ENCODE measurements at places on chromosomes 6 and 20. TPM values are rescaled to one million over a fixed set of nuclear protein-coding genes. Genes with fewer than 3 reads are reported as not detected.

Gene OTOR
- not detected for total RNA-seq

Gene KCNB1
- total RNA-seq, result 0.41 TPM

Gene PCSK2
- total RNA-seq, result not detected

Gene PREX1
- total RNA-seq, result 3.5 TPM

Gene HINT3
- 30.6 TPM for total RNA-seq

Gene CST7
- total RNA-seq, result not detected

Gene ERVFRD-1
- total RNA-seq, result not detected

Gene DEFB115
- not detected for total RNA-seq

Gene SIRPD
- not detected for total RNA-seq

Gene PRDM1
- 1.4 TPM for total RNA-seq

Gene TCF21
- 5.0 TPM for total RNA-seq

Gene SLC22A1
- 0.09 TPM for total RNA-seq

Gene BCKDHB
- 20.3 TPM for total RNA-seq

Gene RGS17
- total RNA-seq, result 7.8 TPM

Gene ZSCAN23
- total RNA-seq, result 12.0 TPM

Gene MRPL18
- total RNA-seq, result 70.6 TPM

Gene CCN6
- total RNA-seq, result not detected

Gene OR2J3
- total RNA-seq, result not detected

Gene TINAG
- total RNA-seq, result not detected

Gene ADGB
- not detected for total RNA-seq

Gene PARD6B
- 1.4 TPM for total RNA-seq

Gene ITPA
- 26.2 TPM for total RNA-seq

Gene ROMO1
- 214 TPM for total RNA-seq

Gene SLC4A11
- total RNA-seq, result 0.49 TPM

Gene TSBP1
- not detected for total RNA-seq

Gene DZANK1
- 1.5 TPM for total RNA-seq

Gene STX16
- total RNA-seq, result 25.5 TPM

Gene SAPCD1
- 0.90 TPM for total RNA-seq

Gene FUT9
- not detected for total RNA-seq

Data from fibroblast of the aortic adventitia (primary cell).